ENCODE measurements at places on chromosomes 7 and 10.

DNA sequence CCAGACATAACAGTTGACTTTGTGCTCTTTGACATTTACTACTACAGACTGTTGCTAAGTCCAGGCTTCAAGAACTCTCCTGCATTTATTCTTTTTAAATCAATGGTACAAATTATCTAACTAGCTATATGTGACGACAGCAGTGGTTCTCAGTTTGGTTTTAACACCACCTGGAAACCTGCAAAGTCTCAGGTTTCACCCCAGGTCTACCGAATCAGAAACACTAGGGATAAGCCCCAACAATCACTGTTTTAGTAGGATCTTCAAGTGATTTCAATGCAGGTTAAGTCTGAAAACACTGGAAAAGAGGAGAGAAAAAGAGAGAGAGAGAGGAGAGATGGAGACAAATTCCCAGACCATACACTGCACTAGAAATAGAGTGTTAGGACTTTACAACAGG is 519.0 kb downstream of the PCDH15 start:
- DNase-seq, result no peak

DNA sequence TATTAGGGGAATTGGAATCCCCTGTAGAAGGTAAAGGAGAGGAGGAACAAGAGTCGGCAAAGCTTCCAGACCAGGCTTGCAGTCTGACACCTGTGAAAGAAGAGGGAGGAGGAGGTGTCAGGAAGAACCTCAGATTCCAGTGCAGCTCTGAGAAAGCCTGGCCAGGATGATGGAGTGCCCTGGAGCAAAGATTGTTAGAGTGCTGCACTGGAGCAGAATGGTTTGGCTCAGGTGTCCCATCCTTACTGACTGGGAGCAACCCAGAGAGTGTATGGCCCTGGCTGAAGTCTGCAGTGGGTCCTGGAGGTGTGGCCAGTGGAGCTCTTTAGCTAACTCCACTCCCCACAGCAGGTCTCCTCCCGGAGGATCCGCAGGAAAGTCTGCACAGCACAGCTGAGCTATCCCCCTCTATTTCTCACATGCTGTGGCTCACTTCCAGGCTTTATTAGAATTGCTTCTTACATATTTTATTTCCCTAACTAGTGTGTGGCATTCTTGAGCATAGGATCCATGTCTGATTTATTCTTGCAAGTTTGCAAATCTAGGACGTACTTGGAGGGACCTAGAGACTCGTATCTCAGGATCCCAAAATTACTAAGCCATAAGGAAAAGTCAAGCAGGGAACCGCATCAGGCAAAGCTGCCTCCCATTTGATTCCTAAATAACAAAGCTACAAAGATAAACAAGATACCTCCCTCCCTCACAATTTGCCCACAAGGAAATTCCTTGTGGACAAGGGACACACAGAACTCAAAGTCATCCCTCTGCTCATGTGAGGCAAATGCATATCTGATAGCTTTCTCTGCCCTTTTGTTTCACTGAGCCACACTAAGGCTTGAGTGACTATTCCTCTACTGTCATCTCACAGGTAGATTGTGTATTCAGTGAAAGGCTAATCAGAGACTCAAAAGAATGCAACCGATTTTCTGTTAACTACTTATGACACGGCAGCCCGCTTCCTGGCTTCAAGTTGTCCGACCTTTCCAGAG is 58.8 kb downstream of the VIM start:
- no peak for DNase-seq

DNA sequence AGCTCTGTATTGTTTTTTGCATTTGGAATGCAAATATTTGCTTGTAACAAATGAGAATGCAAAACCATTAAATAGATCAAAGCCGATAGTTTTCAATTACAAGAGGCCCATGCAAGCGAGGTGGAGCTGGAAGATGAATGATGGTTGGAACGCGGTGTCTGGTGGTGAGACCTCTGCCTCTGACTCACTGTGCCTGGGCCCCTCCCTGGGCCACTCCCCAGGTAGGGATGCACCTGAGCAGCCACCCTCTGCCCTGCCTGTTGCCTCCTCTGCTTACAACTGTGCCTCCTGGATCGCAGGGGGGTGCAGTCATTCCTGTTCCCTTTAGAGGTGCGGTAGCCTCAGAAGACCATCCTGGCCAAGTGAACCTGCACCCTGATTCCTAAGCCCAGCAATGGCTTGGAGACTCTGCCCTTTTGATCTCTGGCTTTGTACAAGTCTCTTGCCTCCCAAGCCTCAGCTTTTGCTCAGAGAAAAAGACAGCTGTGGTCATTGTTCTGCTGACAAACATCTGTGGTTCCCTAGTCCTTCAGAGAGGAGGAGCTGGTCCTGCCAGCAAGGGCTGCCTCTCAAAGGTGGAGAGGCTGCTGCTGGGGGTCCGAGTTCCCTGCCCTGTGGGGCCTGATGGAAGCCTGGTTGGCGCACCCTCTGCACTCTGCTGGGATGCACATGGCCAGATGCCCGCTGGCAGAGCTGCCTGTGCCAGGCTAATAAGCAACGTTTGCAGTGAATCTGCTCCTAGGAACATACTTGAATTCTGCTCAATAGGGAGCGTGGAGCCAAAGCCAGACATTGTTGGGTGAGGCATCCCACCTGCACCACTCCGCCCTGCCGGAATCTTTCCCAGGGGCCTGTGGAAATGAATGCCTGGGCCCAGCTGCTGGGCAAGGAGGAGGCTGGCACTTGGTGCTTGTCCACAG is 126.3 kb upstream of the TCERG1L start:
- DNase-seq, result no peak

DNA sequence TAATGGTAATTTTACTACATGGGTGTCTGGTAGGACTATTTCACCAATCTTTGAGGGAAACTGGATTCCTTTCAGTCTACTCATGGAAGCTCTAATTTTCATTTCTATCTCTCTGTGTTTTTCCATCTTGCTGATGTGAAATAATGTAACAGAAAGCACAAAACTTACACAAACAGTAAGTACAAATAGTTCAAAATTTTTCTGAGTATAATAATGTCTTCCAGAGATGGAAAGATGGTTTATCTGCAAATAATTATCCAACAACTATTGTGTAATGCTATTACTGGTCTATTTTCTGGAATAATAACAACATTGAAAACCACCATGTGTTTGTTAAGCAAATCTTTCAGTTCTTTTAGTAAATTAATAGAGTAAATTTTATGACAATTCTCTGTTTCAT is 565.8 kb upstream of the MGMT start:
- no peak for DNase-seq

- no peak for DNase-seq
These were observed 172.1 kb downstream of the CELF2 start for GRCh38 chr10:11189582-11190376.

GRCh38 chr10:131857156-131858117 is 43.4 kb upstream of the PPP2R2D start:
- no peak for DNase-seq

DNA sequence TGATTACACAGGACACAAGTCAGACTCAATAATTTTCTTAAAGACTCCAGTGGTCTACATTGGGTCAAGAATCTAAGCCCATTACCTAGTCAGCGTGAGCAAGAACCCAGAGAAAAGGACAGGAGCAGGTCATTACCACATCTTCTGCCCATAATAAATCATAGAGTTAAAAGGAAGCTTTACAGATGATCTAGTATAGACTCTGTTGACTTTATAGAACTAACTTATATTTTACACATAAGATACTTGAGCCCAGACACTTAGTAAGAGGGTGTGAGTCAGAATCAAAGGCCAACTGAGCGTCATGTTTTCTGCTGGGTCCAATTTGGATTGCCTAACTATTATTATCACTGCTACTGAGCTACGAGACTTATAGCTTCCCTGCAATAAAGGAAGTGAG is 206.1 kb upstream of the NPSR1 start:
- DNase-seq, result no peak

DNA sequence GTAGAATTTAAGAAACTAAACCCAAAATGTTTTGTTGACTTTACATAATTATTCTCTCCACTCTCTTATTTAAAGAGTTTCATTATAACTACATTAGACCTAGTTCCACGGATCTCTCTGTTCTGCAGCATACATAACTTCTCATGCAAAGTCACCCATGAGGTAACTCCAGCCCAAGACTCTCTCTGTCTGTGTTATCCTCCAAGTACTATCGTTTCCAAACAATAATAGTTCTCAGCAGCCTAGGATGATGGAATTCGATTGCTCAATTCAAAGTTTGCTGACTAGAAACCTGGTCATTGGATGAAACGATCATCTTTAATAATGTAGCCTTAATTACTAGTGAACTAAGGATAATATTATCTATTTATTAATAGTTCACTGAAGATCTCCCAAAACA is 203.1 kb upstream of the PTN start:
- DNase-seq, result no peak

- DNase-seq, result no peak
These were observed at the start of gene COL13A1 for GRCh38 chr10:69801434-69802315. TSS of gene COL13A1 (plus strand) at chr10:69801906. CDS start at chr10:69802424, 518 bp downstream.

DNA sequence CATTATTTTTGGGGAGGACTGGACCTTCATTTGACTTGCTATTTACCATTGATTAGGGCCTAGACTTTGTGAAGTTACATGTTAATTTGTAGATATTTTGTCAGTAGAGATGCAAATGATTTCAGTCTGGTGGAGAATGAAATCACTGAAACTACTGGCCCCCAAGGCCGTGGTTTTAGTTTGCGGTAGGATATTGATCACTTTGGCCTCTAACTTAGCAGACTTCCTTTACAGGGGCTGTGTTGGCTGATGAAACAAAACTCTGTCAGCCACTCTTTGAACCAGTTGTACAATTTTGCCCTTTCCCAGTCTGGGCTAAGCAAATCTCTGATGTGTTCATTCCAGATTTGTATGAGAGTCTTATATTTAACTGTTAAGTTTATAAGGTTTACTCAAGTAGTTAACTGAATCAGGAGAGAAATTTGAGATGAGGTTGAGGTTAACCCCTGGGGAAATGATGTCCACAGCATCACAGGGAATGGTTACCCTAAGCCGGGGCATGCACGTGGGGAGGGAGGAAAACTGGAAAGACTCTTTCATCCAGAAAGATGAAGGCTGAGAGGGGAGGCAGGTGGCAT is 105.7 kb upstream of the INSIG1 start:
- no peak for DNase-seq

GRCh38 chr7:96973986-96974385 is 31.4 kb upstream of the DLX6 start:
- no peak for DNase-seq

DNA sequence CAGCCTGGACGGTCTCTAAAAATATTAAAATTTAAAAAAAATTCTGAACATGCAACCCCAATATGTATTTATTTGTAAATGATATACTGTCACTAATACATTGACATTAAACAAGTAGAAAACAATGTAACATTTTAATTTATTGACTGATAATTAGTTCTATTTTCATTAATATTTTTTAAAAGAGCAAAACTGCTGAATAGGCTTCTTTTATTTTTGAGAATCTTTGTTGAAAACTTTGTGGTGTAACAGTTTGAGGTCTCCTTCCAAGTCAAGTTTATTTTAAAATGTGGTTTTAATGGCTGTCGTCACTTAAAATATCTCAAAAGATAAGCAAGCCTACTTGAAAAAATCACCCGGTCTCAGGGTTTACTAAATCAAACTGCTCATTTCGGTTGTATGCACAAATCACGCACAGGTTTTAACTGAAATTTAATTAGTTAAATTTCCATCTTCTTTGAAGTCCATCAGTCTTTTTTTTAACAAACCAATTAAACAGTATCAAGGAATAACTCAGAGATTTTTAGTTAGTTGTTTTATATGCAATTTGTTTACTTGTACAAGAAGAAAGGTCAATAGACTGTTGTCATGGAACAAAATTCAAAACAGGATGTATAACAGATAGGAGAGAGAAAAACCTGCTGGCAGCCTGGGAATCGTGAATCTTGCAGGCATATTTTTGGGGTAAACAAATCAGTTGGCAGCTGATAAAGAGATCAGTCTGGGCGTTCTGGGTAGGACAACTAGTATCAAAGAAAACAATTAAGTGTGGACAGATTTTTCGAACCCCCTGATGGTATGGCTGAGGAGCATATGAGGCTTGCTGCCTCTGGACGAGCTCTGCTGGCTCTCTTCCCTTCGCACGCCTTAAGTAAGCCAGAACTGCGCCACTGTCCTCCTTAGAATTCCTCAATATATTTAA is 9.7 kb upstream of the EDRF1 start:
- no peak for DNase-seq

DNA sequence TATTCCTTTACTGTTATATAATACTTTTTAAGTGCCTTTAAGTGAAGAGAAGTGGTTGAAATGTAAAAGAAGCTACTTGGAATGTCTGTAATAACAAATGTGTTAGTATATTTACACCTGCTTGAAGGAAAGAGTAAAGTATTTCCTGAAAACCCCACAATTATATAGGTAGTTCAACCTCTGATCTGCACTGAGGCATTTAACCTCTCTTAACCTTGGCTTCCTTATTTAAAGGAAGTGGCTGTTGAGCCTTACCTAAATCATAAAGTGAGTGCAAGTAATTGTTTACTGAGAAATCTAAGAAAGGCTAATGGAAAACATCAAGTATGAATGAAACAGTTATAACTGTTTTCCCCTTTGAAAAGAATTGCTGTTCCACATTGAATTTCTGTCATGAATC is 294.5 kb downstream of the ADK start:
- no peak for DNase-seq

- DNase-seq, result no peak
These were observed 325.8 kb upstream of the MGMT start for GRCh38 chr10:129140921-129141885.

- DNase-seq, result no peak
These were observed 258.0 kb downstream of the CELF2 start for GRCh38 chr10:11275651-11276050.

- DNase-seq, result no peak
These were observed 290.3 kb upstream of the VWC2 start for GRCh38 chr7:49483142-49483541.

All from CD4-positive, alpha-beta T cell treated with Interferon gamma for 1 hour (primary cell).